HS-27A (cell line): ENCODE measurements at places on chromosomes 4 and X.

DNA sequence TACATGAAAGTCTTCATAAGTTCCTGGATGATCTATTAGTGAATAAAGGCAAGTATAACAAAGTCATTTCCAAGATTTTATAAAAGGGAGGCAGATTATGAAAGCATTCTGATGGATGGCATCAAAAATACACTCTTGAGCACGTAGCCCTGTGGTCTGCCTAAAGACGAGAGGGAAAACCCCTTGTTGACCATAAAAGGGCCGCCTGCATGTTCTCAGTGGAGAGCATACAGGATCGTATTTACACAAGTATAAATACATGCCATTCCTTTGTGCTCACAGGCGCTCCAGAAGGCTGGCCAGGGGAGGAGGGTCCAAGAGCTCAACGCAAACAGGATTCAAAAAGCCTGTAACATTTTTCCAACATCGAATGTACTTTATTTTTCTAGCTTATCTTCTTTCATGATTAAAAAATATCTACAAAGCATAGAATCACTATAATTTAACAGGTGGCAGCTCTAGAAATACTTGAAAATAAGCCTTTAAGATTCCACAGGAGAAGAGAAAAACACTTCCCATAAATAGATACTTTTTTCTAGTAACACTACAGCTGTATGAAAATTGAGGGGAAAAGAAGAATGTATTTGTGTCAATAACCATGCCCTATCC, 29.6 kb downstream of the PDGFC start:
- peak; percentile 86 for DNase-seq

DNA sequence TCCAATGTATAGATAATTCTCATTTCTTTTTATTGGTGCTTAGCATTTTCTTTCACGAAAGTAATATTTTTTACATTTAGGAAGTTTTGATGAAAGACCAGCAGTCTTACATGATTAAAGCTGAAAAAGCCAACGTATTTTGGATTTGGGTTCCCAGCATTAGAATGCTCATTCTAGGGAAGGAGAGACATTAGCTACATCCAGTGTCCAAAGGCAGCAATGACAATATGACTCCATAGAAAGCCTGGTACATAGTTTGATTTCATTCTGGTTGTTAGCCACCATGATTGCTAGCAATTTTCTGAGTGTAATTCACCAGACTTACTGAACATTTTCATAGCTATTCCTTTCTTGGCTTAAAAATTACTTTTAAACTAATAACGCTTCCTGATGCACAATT, 1397.5 kb downstream of the PCDH7 start:
- DNase-seq: no peak

GRCh38 chr4:108109997-108110416, 58.7 kb downstream of the LEF1 start:
- no peak for DNase-seq

DNA sequence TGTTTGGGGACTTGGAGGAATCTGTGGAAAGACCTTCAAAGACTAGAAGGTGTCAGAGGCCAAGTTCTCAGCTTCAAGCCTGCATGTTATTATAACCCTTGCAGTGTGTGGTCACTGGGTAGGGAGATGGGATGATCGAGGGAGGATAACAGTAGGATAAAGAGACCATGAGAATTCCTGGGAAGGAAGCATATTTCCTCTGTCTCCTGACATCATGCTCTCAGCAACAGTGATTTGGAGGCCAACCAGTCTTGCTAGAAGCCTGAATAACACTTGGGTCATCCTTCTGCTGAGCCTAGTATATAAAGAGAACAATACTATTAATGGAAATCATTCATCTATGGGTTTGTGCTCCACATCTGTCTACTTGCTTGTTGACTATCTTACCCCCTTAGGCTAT, 40.9 kb upstream of the ANXA3 start:
- DNase-seq: no peak

- DNase-seq: no peak
These were observed 537.4 kb upstream of the MAGEB18 start for GRCh38 chrX:25600776-25601175.

- no peak for DNase-seq
These were observed 128.9 kb downstream of the REELD1 start for GRCh38 chr4:146343199-146343598.

GRCh38 chr4:7938266-7938608, 1.4 kb downstream of the AFAP1 start:
- no peak for DNase-seq

DNA sequence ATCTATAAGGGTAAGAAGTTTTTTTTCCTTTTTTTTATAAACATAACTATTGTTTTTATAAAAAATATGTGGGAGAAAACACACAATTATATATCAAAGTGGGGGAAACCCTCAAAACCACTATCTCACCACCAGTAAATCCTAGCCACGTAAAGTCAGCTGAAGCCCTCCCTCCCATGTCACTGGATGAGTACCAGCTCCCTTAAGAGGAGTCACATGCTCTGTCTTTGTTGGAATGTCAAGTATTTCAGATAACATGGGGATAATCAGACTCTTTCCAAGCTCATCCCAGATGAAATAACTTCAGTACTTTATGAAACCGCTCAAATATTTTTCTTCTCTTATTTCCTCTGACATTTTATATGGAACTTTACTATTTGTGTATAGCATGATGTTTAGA, 2.4 kb downstream of the MYOZ2 start:
- peak; percentile 46 for DNase-seq

DNA sequence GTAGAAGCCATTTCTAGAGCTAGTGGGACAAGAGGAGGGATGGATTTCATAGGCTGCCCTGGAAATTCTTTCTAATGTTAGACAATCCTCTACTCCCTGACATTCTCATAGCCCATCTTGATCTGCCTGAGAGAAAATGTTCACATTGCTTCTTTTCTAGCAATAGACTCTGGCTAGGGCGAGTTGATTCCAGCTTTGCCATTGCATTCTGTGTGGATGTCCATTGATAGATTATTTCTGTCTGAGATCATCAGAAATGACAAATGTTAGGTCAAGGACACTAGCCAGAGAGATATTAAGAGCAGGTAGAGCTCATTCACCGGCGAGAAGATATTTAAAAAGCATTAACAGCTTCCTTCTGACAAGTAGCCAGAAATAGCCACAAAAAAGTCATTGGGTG, 184.7 kb downstream of the LDB2 start:
- DNase-seq: no peak

DNA sequence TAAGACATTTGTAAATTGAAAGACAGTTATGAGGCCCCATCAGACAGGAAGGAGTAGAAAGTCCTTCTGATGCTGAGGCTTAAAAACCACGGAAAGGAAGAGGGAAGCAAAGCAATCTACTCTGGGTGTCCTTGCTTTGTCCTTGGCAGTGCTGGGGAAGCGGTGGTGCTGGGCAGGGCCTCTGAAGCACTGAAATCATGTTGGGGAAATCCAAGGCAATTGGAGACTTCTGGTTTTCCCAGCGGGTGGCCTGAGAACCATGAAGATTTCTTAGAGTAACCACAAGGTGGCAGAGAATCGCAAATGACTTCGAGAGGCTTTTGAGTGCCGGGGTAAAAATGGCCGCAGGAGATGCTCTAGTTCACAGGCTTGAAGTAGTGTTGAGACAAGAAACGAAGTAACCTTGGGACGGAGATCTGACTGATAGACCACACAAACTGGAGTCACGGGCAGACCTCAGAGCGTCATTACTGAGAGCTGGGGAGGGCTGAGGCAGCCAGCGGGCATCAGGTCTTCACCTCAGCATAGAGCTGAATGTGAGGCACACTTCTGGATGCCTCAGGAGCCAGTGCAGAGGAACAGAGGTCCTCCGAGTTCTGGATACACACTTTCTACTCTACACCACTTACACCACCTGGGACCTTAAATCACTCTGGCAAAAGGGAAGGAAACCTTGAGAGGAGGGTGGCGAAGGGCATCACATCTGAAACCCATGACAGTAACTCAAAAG, 130.7 kb upstream of the GPRIN3 start:
- DNase-seq: peak; percentile 11

GRCh38 chrX:46169808-46170207, 375.4 kb downstream of the ZNF674 start:
- DNase-seq: no peak

DNA sequence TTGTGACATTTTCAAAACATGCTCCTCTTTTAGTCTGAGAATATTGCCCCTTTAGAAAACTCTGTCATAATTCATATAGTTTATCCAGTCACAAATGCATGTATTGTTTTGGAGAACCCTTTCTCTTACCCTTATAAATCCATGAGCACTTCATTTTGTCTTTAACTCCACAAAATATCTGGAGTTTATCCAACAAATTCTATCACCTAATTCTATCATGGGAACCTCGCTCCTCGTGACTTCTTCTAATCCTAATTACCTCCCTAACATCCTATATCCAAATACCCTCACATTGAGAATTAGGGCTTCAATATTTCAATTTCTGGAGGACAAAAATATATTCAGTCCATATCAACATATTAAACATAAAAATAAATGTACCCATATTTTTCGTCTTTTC, 1565.9 kb downstream of the ARAP2 start:
- no peak for DNase-seq

DNA sequence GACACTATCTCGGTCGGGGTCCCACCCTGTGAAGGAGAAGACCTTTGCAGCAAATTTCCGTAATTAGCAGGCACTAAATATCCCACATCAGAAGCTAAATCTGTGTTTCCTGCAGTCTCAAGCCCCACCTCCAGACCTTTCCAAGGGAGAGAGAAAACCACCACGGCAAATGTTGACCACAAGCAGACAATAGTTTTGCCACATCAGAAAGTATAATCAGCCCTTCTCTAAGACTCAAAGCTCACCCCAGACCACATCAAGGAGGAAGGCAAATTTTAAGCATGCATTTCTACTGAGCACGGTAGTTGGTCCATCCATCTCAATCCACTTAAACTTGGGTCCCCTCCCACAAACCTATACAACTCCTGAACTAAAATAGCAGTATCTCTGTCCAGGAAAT, 398.5 kb downstream of the GPM6A start:
- no peak for DNase-seq

DNA sequence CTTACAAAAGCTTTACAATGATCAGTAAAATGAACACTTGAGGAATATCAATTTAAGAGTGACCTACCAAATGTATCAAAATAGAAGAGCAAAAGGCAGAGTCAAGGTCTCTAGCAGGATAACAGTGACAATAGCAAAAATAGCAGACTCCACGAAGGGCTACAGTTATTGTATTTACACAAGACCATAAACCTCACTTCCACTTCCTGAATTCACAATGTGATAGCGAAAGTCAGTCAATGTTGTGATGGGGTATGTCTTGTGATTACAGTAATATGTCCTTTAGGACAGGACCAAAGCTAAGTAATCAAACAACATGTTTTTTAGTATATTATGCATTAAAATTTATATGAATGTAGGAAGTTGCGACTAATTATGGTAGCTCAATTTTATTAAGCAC, 139.6 kb downstream of the IQCM start:
- no peak for DNase-seq

DNA sequence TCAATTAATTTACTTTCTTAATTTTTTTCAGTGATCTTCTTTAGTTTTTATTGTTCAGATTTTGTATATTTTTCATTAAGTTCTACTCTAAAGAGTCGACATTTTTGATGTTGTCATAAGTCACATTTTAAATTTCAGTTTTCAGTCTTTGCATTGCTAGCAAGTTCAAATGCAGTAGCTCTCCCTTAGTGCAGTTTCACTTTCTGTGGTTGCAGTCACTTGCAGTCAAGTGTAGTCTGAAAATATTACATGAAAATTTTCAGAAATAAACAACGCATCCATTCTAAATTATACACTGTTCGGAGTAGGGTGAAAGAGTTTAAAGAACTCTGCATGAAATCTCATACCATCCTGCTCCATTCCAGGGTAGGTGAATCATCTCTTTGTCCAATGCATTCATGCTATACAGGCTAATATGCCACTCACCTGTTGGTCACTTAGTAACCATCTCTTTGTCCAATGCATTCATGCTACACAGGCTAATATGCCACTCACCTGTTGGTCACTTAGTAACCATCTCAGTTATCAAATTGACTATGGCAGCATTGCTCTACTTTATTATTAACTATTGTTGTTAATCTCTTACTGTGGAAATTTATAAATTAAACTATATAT, 356.9 kb downstream of the STPG2 start:
- DNase-seq: no peak

- no peak for DNase-seq
These were observed 744.0 kb downstream of the FSTL5 start for GRCh38 chr4:161419822-161420221.

DNA sequence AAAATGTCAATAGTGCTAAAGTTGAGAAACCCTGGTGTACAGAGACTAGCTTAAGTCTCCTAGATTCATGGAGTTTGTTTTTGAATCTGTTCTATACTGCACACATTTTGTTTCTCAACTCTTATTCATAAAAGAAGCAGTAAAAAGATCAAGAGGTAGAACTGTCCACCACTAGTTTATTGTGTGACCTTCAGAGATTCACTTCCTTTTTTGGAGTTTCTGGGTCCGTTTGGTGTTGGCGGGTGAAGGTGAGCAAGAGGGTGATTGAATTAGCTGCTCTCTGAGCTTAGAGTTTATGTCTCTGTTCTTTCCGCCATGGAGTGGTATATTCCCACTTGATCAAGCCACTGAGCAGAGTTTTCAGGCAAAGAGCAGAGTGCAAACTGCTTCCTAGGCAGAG, 21.4 kb upstream of the PLAC1 start:
- DNase-seq: no peak

DNA sequence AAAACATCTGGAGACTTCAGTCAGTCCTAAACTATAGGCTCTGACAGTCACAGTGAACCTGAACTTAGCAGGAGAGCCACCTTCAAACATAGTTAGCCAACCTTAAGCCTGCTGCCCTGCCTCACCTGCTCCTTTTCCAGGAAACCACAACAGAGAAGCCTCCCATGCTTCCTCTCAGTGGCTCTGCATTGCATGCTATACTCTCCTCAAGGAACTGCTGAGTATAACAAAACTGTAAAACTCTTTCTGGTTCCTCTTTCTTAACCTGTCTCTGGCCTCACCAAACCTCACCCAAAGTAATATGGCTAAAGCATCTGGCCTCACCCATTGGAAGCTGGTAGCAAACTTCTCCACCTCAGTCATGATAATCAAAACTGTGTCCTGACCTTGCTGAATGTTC, 122.1 kb downstream of the ANKRD50 start:
- no peak for DNase-seq

DNA sequence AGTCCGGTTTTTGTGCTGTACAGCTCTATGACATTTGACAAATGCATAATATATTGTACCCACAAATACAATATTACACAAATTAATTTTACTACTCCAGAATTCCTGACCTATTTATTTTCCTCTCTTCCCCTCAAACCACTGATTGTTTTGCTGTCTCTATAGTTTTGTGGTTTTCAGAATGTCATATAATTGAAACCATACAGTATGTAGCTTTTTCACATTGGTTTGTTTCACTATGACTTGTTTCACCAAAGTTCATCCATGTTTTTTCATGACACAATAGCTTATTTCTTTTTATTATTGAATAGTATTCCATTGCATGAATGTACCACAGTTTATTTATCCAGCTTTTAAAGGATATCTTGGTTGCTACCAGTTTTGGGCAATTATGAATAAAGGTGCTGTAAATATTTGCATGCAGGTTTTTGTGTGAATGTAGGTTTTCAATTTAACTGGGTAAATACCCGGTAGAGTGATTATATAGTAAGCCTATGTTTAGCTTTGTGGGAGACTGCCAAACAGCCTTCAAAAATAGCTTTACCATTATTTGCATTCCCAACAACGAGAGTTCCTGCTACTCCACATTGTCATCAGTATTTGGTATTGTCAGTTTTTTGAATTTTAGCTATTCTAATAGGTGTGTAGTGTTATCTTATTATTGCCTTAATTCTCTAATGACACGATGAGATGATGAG, 25.9 kb downstream of the RNF175 start:
- no peak for DNase-seq

GRCh38 chrX:112738347-112739033, 58.8 kb upstream of the LHFPL1 start:
- no peak for DNase-seq

- DNase-seq: peak; percentile 3
These were observed 53.8 kb downstream of the VSIG4 start for GRCh38 chrX:65985922-65986588.
